ENCODE measurements at places on chromosomes 1 and 21.
A peak's percentile ranks its signal among the peaks of the same experiment; 100 is the strongest.

GRCh38 chr1:160225345-160225744 is 20.2 kb downstream of the PEA15 start:
- DNase-seq = no peak

DNA sequence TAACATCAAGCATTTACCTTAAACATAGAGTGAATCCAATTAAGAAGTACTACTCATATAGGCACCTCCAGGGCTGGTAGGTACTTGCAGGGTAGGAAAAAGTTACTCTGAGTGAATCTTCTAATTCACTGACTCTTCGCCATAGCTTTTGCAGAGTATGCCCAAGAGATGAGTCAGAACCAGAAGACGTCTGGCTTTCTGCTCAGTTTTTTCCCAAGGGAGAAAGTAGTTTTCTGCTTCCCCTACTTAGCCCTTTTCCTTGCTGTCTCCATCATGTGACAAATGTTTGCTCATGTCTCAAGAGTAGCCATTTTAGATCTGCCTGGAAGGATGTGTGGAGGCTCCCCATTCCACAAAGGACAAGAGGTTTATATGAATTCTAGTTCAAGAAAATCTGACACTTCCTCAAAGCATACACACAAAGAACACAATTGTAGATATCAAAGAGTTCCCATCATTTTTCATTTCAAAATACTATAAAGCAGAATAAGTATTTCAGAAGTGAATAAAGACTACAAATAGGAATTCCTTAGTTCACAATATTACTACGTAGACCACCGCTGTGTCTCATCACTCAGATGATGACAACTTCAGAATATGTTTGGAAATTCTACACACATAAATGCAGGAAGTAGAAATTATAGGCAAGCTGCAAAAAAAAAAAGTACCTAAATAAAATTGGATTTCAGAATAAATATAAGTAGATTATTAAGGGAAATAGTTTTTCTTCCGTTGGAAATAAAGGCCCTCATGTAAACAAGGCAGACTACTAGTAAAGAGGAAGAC is 98.5 kb downstream of the ASH1L start:
- peak; percentile 83 for DNase-seq

DNA sequence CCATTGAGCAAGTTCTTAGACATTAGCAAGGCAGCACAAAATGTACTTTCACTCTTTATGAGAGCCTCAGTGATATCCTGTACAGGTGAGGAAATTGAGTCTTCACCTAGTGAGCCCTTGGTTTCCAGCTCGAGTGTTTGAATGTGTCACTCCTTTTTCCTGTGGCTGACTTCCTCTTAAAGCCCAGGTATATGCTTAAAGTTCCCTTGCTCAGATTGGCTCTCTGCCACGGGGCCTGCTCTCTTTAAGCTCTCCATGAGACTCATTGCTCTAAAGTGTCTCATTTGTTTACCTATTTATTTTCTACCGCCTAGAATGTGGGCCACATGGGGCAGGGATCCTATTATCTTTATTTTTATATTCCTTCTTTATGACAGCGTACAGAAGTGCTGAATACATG is 324.9 kb downstream of the SIPA1L2 start:
- no peak for DNase-seq

GRCh38 chr1:67824766-67825165 is 8.5 kb downstream of the GNG12 start:
- DNase-seq = no peak

- DNase-seq = peak; percentile 69
These were observed 228.6 kb upstream of the LYPLAL1 start for GRCh38 chr1:218945050-218945449.

GRCh38 chr1:23217421-23218115 is at the start of gene HTR1D:
TSS of gene HTR1D (minus strand) at chr1:23217502. CDS start at chr1:23194219, 23,283 bp downstream.
- DNase-seq = peak; percentile 20

GRCh38 chr1:226708342-226708780 is 30.7 kb downstream of the ITPKB start:
- DNase-seq = peak; percentile 90

GRCh38 chr1:193183019-193183627 is 3.3 kb downstream of the B3GALT2 start:
- peak; percentile 71 for DNase-seq

GRCh38 chr1:161676958-161677689 is 14.2 kb downstream of the FCGR2B start:
- DNase-seq = no peak
